ENCODE measurements at places on chromosomes 2 and 18.

GRCh38 chr2:236366397-236366796, 102.2 kb upstream of the ASB18 start:
- DNase-seq, result no peak

DNA sequence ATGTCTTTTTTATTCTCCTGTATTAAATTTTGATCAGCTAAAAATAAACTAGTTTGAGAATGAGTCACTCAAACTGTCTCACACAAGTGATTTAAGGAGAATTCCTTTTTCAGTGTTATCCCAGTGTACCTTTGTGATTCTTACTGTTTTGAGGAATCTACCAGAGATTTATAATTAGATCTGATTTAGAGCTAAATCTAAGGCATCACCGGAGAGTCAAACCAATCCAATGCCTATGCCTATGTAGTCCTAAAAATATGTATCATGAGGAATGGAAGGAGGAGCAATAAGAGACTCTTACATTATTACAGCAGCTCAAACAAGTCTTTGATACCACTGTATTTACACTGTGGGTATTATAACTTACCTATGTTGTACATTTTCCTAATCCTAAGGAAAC, 63.4 kb upstream of the CYP20A1 start:
- DNase-seq, result no peak

DNA sequence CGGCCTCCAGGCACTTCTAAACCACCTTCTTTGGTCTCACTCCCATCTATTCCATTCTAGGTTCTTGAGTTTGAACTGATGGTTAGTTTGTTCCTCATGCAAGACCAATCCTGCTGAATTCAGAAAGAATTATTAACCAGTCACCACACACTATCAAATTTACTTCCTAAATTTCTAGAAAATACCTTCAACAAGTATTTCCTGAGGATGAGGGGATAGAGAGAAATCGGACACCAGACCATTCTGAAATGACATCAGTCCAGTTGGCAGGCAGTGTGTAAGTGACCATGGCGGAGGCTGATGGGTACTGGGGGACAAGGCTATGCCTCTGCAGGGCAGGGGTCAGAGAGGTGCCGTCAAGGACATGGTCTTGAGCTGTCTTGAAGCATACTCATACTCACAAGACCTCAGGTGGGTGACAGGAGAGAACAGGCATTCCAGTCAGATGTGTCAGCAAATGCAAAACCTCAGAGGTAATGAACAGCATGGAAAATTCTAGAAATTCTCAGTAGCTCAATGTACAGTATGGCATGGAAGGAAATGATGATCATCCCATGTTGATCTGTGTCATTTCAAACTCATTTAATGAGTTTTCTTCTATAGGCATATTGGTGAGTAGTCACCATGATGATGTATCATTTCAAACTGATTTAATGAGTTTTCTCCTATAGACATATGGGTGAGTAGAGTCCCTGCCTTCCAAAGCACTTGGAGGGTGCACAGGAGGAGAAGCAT, 119.6 kb downstream of the DDX1 start:
- DNase-seq, result no peak

DNA sequence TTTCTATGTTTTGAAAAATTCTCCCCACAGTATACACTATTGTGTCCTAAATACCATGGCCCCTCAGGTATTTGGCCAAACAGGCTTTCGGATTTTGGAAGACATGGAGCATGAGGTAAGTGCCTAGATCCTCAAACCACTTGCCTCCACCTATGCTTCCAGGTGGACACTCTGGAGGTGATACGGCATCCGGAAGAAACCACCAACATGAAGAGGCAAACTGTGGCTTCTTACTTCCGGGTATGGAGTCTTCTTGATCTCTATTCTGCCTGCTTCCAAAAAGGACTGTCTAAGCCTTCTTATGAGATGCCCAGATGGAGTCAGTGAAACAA, 252.0 kb upstream of the SP5 start:
- DNase-seq, result no peak

- peak; percentile 38 for DNase-seq
These were observed 68.4 kb downstream of the POLR1A start for GRCh38 chr2:86037141-86037794.

GRCh38 chr2:8641301-8641965, 40.4 kb upstream of the ID2 start:
- DNase-seq, result no peak

DNA sequence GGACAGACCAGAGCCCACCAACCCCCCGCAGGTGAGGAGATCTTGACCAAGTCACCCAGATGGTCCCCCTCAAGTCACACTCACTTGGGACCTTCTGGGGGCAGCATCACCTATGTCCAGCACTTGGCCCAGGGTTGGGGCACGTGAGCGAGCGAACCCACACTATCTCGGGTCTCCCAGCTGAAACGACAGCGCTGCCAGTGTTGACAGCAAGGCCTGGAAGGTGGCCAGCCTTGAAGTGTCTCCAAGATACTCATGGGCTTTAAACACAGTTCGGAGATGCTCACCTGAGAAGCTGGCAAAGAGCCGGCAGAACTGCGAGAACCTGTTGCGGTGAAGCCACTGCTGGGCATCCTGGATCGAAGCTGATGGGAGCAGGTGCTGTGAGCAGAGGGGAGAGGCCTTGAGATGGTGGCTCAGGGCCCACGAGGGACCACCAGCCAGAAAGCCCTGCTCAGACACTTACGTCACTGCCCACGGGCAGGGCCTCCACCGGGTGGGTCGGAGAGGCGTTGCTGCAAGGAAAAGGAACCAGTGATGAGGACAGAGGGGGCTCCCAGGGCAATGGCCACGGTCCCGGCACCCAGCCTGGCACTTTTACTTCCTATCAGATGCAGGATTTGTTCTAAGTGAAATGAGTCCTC, 47.5 kb downstream of the TFCP2L1 start:
- no peak for DNase-seq

DNA sequence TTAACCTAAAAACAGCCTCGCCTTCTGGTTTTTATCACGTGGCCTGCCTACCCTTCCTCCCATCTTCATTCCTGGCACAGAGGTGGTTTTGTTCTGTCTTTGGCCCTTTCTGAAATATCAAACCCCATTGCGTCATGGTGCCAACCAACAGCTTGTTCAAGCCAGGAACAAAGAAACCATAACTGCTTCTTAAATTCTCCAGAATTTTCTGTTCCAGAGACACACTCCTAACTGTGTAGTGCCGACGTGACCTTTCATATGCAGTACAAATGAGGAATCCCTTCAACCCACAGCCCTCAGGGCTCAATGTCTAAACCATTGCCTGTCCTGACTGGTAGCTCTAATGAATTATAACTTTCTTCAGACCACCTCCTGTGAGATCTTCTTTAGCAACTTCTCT, 82.2 kb upstream of the TNP1 start:
- no peak for DNase-seq

- no peak for DNase-seq
These were observed 19.6 kb downstream of the RDH14 start for GRCh38 chr2:18540872-18541271.

GRCh38 chr2:128427413-128427755, 108.7 kb upstream of the HS6ST1 start:
- DNase-seq, result no peak

DNA sequence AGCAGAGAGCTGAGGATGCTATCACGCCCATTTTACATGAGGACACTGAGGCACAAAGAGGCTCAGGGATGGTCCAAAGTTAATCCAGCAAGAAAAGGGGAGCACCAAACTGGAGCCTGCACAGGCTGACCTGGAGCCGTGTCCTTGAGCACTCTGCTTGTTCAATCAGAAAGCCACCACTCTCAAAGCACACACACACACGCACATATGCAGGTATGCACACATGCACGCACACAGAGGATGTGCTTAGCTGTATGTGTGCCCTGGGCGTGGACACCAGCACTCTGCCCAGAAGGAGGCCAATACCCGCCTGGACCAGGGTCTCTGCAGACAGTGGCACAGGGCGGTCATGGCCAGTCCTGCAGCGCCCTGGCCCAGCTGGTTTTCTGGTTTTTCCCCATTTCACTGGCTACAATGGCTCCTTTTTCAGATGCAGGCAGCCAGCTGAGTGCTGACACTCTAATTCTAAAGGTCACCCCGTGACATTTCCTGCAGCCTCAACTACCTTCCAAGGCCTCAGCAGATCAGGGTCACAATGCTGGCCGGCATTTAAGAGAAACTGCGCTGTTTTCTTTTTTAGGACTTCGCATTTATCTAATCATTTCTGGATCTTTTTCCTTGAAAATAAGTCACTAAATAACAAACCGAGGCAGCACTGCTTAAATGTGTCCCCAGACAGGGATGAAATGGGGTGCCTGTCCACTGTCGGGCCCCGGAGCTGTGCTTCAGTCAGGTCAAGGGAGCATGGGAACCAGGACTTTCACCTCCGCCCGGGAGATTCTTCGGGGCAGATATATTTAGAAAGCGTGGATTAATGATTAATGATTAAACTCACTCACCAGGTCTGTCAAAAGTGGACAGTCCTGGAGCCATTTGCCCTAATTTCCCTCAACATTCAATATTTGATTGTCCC, 104.5 kb downstream of the HDAC4 start:
- no peak for DNase-seq

DNA sequence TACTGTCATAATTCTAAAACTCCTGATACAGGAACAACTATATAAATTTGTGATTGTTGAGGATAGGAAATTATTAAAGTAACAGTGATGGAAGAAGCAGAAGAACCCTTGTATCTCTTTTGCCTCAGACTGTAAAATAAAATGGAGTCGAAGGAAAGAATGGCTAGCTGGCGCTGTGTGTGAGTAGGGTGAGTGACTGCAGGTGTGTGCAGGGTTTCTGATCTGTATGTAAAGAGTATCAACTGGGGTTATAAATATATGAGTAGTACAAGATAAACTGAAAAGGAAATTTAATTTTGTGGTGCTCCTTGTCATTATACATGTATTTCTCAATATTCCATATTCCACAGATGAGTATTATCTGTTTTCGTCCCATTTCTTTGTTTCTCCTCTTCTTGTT, 15.2 kb downstream of the POLI start:
- DNase-seq, result no peak

DNA sequence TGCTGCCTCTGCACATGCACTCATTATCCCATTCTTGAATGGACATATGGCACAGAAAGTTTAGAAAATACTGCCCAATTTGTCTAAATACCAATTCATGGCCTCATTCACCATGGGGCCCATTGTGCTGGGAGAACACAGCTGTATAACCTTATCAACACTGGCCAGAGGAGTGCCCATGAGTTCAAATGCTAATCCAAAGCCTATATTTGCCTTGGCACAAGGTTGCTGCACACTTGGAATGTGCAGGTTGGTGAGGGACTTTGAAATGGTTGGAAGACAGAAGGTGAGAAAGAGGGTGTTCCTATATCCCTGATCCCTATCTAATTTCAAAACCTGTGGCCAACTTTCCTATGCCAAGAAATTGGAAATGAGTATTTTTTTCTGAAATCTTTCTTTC, 693.9 kb upstream of the ID2 start:
- DNase-seq, result no peak

GRCh38 chr18:33820517-33821371, 242.7 kb downstream of the ASXL3 start:
- no peak for DNase-seq

- DNase-seq, result no peak
These were observed 262.0 kb downstream of the MREG start for GRCh38 chr2:215751200-215751910.

GRCh38 chr18:79258447-79258846, 137.3 kb upstream of the NFATC1 start:
- DNase-seq, result no peak

DNA sequence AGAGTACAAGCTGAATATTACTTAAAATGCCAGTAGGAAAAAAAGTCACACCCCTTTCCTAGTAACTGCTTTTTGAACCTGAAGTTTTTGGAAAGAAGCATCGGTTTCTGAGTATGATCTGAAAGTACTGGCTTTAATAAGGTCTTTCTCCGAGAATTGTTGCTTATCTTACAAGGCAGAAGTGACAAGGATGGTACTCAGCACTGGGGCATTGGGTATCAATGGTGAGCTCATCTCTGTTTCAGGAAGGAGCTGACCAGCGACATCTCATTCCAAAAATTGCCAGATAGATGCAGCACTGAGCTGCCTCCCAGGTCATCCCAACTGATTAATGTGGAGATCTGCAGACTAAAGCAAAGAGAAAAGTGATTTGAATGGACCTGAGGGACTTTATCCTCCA, 85.4 kb downstream of the FMNL2 start:
- DNase-seq, result no peak

- no peak for DNase-seq
These were observed 15.5 kb downstream of the PNO1 start for GRCh38 chr2:68172990-68173700.

- DNase-seq, result no peak
These were observed 14.8 kb downstream of the MBD2 start for GRCh38 chr18:54209471-54210180.

GRCh38 chr2:196233805-196234475, 62.6 kb upstream of the STK17B start:
- no peak for DNase-seq

DNA sequence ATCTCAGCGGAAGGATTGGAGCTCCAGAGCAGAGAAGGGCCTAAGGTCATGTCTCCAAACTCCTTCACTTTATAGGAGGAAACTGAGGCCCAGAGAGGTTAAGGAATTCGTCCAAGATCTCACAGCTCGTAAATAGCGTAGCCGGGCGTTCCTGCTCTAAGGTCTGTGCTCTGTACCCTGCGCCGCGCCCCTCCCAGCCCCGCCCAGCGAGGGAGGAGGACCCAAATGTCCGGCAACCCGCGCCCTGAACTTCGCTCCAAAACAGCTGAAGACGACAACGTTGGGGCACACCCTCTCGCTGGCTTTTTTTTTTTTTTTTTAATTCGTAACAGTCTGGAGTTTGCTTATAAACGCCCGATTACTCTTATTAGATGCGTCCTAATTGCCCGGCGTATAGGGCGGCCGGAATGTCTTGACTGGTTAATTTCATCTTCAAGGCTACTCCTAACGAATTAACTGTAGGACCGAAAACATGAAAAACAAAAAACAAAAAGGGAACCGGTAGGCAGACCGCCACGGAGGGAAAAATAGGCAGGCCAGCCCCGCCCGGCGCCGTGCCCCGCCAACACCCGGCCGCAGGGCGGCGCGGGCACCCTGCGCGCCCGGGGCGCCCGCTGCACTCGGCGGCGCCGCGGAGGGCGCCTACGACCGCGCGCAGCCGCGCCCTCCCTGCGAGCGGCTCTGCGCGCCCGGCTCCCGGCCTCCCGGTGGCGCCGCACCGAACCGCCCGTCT, 928 bp upstream of the FOSL2 start:
- peak; percentile 50 for DNase-seq

GRCh38 chr2:5740053-5740452, 47.9 kb downstream of the SOX11 start:
- DNase-seq, result no peak

- DNase-seq, result no peak
These were observed 139.9 kb downstream of the VWC2L start for GRCh38 chr2:214550786-214551185.

- no peak for DNase-seq
These were observed 147.3 kb downstream of the IRS1 start for GRCh38 chr2:226652369-226652768.

- DNase-seq, result no peak
These were observed 491.0 kb downstream of the CDH2 start for GRCh38 chr18:27685807-27686412.

- no peak for DNase-seq
These were observed 63.6 kb upstream of the SIX2 start for GRCh38 chr2:45072862-45073237.

GRCh38 chr2:232026910-232027309, 65.4 kb downstream of the DIS3L2 start:
- DNase-seq, result no peak

GRCh38 chr2:74226648-74227213, 28.3 kb downstream of the MTHFD2 start:
- no peak for DNase-seq

- no peak for DNase-seq
These were observed 32.7 kb downstream of the SPIRE1 start for GRCh38 chr18:12625241-12625640.

All from stimulated activated CD4-positive, alpha-beta T cell treated with anti-CD3 and anti-CD28 coated beads, Interleukin-1b, Interleukin-23, amount 100 ng/mL, for 4 hours (primary cell).